BJ (cell line): ENCODE measurements at places on chromosomes 7 and 10.

DNA sequence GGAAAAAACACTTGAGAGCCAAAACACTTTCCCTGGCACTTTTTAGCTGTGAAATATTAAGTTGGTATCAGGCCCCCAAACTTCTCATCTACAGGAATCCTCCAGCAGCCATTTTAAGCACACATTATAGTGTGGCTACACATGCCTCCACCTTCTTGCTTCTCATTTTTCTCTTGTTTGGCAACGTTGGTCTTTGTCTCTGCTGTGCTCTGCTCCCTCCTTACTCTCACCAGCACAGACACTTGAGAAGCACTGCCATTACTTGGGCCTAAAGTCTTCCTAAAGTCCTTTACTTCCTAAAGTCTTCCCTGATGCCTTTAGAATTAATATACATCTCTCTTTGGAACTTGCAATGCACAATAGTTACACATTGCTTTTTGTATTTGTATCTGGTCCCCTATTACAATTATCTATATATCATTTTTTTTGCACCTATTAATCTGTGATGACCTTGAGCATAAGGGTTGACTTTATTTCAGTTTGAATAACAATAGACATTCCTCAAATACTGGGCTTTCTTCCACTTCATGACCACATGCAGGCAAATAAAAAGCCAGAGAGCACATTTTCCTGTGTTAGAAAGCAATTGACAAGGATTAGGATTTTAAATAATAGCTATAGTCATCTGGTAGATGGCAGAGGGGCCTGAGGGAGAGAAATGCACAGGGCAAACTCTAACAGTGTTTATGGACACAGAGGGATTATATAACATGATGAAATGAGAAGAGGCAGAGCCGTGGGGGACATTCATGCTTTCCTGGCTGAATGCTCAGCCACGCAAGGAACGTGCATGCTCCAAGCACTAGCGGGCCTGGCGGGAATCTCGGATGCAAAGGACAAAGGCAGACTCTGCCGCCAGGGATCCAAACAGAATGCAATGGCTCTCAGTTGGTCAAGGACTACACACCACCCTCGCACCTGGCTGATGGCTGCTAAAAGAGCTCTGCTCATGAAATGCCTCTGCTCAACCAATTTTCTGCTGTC is 99.3 kb downstream of the CDC14C start:
- DNase-seq = no peak

- DNase-seq = no peak
These were observed 1377.8 kb upstream of the LRRTM3 start for GRCh38 chr10:65548001-65548400.

DNA sequence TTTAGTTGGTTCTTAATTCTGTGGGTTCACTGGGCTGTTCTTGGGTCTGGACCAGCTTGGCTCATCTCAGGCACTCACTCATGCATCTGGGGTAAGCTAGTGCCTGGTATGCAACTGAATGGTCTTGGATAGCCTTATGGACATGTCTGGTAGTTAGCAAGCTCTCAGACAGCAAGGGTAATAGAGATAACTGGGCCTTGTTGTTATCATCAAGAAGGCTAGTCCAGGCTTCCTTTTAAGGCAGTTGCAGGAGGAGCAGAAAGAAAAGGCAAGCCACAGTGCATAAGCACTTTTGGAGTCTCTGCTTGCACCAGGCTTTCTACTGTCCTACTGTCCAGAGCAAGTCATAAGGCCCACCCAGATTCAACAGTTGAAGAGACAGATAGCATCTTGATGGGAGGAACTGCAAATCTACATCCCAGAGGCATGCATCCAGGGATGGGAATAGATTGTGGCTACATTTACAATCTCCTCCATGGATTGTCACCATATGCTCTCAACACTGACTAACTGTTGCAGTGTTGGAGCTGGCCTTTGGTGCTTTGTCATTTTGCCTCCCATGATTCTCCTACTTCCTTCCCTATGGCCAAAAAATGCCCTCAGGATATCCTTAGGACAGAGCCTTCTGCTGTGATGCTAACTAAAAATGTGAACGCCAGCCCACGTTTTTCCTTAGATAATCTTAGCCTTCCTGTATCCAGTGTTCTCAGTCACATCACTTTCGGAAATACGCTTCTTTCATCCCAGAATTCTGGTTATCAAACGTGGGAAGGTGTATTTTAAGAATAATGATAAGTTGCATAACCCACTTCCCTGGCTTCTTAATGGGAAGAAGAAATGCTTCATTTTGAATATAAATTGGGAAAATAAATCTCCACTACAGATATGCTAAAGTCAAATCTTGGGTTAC is 3.6 kb downstream of the GIMAP4 start:
- no peak for DNase-seq

DNA sequence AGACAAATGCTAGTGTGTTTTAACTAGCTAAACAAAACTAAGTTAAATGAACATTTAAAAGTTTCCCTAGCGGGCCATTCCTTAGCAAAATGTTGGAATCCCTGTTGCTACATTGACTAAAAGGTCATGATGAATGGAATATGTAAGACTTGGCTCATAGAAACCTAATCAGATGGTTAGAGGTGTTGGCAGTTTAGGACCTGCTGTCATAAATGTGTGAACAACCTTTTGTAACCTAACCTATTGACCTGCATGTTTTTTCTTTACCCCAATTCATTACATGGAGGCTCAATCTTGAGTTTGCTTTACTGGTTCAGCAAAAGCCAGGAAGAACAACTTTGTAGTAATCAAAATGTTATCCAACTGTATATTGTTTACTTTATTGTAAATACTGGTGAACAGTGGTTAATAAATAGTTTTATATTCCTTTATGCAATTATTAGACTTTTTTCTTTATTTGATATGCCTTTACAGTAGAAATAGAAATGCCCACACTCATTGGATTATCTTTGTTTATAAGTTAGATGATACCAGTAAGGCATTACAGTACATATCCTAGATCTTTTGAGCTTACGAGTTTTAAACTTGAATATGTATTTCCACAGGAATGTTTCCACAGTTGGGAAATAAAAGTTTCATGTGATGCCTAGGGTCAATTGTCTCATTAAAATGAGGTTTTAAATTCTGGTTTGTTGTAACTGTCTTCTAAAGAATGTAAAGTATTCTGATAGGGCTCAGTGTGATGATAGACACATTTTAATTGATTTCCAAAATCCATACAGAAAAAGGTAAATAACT is 11.6 kb downstream of the CBX3 start:
- DNase-seq = no peak

DNA sequence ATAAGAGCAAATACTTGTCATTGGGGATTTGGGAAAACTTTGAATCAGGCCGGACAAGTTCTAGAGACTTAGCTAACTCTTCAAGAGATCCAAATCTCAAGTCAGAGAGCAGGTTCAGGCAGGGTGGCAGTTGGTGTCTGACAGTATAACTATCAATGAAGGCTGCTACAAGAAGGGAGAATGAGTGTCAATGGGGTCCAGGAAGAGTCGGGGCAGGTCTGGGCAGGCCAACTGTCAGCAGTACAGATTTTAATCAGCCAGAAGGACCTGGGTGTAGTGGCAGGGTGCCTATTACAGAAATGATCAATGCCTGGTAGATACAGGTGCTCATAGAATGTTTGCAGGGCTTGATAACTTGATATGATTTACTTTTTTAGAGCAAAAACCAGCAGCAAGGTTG is 751.1 kb downstream of the GRM8 start:
- no peak for DNase-seq

DNA sequence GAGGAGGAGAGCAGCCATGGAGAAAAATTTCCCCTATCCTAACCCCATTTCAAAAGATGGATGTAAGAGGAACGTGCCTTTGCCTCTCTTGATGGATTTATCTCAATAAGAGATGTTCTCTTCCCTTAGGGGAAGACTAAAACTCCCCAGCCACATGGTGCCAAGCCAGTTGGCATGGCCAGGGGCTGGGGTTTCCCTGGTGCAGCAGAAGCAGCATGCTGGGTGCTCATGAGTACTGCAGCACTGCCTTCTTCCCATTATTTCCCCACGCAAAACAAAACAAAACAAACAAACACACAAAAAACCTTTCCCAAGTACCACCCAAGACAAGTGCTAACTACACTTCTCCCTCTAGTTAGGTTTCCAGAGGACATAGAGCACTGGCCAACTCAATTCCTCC is 97.2 kb downstream of the DOCK4 start:
- DNase-seq = no peak

GRCh38 chr7:151662251-151662826 is 142.6 kb upstream of the RHEB start:
- DNase-seq = no peak

- DNase-seq = no peak
These were observed 41.8 kb downstream of the TMEM168 start for GRCh38 chr7:112748381-112748780.

- no peak for DNase-seq
These were observed 21.8 kb downstream of the FOXL3 start for GRCh38 chr7:311796-312195.

DNA sequence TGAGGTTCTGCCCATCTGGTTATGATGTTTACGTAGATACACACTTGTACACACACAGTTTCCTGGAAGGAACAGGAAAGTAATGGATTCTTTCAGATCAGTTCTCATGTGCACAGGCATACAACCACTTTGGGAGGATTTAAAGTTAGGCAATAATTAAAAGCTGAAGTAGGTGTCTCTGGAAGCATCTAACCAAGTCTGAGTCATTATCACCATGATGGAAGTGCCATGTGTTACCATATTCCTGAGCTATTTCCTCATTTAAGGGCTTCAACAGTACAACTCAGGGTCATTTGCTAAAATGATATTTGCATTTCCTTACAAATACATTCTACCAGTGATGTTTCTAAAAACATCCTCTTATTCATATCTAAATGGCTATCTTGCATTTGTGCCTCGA is 41.4 kb upstream of the BET1 start:
- DNase-seq = no peak

- DNase-seq = no peak
These were observed 84.9 kb upstream of the PRR15 start for GRCh38 chr7:29478687-29479240.

DNA sequence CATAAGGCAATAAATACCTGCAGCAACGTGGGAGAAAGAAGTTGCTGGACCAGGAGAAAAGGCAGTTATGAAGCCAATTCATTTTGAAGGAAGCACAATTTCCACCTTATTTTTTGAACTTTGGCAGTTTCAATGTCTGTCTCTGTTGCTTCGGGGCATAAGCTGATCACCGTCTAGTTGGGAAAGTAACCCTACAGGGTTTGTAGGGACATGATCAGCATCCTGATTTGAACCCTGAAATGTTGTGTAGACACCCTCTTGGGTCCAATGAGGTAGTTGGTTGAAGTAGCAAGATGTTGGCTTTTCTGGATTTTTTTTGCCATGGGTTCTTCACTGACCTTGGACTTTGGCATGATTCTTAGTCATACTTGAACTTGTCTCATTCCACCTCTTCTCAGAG is 13.0 kb downstream of the DUSP5 start:
- no peak for DNase-seq

GRCh38 chr10:98489561-98490481 is 43.1 kb upstream of the HPS1 start:
- no peak for DNase-seq

DNA sequence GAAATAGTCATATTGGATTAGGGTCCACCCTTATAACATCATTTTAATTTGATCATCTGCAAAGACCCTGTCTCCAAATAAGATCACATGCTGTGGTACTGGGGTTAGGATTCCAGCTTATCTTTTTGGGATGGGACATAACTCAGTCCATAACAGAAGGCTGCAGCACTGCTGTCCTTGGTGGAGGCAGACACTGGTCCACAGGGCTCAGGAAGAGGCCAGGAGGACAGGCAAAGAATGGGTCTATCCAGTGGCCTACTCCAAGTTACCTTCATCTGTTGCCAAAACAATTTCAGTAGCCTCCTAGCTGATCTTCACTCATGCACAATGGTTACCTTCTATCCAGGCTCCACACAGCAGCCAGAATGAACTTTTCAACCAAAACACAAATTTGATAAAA is 387.0 kb downstream of the GRID1 start:
- no peak for DNase-seq

DNA sequence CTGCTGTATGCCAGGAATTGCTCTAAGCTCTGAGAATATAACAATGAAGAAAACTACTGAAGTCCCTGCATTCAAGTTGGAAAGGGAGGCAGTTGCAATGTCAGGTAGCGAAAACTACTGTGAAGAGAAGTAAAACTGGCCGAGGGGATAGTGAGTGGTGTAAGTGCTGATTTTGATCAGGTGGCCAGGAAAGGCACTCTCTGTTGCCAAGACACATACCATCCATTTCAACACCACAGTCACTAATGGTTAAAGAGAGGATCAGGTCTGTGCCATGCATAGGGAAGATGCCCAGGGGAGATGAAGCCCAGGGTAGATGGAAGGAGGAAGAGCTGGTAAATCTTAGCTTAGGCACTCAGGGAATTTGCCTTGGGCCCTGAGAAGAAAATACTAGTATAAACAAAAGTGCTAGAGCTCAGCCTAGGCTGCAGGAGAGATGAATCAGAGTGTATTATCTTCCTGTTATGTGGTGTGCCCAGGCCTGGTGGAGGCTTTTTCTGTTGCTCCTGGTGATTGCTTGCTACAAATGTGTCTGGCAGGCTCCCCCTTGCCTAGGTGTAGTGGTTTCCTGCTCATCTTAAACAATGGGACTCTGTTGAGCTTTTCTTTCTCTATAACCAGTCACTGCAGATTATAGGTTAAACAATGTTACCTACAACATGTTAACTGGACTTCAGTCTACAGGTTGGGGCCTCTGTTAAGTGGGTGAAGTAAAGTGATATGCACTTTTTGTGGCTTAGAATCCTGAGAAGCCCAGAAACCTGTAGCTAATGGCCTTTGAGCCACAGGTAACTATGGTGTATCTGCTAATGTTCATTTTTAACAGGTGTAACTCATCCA is 125.5 kb downstream of the LRRC4 start:
- DNase-seq = no peak

- DNase-seq = peak; percentile 47
These were observed at the start of gene CCDC126 for GRCh38 chr7:23597094-23598091. TSS of gene CCDC126 (plus strand) at chr7:23597382. CDS start at chr7:23611316, 13,934 bp downstream.

- DNase-seq = no peak
These were observed 70.8 kb downstream of the GRID1 start for GRCh38 chr10:86295791-86296190.

DNA sequence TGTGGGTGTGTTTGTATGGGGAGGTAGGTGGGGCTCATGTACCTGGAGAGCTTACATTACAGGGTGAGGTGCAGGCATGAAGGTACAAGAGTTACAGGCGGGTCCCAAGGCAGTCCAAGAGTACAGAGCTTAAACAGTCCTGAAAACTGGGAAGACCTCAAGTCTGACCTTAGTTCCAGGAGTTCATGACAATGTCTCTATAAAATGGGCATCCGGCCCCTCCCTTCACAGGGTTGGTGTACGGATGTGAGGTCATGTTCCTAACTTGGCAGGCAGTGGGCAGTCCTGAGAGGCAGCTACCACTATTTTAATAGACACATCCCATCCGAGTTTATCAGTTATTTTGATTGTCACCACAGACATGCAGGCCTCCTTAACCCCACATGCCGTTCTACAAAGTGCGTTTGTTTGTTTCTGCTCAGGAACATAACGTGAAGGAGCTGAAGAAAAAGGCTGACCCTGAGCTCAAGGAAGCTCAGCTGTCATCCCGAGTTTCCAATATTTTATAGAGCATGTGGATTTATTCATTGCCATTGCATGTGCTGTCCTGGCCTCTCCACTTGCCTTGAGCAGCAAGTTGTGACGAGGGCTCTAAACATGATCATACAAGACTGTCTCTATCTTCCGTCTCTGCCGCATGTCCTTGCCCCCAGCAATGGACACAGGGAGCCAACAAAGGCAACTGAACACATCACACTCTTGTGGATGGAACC is 647.5 kb upstream of the IGFBP3 start:
- DNase-seq = no peak

GRCh38 chr10:6170638-6171037 is 32.1 kb upstream of the PFKFB3 start:
- DNase-seq = no peak

- no peak for DNase-seq
These were observed 60.0 kb upstream of the VIPR2 start for GRCh38 chr7:159204664-159205063.

GRCh38 chr10:132298038-132298881 is 9.5 kb downstream of the STK32C start:
- DNase-seq = no peak
